GM12891 (cell line): ENCODE measurements at places on chromosomes 5 and 9.

- DNase-seq = no peak
These were observed 30.3 kb downstream of the VCP start for GRCh38 chr9:35042081-35042604.

GRCh38 chr9:85647571-85647970, 94.2 kb downstream of the AGTPBP1 start:
- DNase-seq = no peak

DNA sequence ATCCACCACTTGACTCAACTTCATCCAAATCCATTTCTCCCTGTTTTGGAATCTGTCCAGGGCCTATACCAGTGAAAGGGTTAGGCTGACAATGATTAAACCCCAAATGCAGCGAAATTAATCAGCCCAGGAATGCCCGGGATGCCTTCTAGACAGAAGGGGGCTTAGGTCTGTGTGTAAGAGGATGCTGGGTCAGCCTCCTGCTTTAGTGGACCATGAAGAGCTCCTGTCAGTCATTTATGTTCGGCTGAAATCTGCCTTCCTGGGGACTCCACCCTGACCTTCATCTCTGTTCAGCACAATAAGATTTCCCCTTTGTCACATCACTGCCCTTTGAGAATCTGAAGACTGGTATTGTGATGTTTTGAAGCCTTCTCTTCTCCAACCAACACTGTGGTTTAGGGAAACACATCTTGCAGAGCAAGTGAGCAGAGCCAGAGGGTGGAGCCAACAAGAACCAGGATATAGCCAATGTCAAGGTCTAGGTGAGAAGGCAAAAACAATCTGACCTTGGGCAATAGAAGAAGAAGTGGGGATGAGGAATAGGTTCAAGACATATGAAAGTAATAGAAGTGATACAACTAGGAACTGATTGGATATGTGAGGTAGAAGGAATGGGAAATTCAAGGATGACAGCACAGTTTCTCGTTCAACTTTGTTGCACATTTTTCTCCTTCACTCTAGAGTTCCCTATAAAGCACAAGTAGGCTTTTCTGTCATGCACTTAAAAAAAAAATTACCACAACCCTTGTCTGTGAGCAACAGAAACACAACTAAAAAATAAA, 234.4 kb downstream of the ARHGAP26 start:
- no peak for DNase-seq

- no peak for DNase-seq
These were observed 302.4 kb downstream of the GLIS3 start for GRCh38 chr9:3997492-3997891.

- no peak for DNase-seq
These were observed 6.2 kb downstream of the DCANP1 start for GRCh38 chr5:135440916-135441315.

DNA sequence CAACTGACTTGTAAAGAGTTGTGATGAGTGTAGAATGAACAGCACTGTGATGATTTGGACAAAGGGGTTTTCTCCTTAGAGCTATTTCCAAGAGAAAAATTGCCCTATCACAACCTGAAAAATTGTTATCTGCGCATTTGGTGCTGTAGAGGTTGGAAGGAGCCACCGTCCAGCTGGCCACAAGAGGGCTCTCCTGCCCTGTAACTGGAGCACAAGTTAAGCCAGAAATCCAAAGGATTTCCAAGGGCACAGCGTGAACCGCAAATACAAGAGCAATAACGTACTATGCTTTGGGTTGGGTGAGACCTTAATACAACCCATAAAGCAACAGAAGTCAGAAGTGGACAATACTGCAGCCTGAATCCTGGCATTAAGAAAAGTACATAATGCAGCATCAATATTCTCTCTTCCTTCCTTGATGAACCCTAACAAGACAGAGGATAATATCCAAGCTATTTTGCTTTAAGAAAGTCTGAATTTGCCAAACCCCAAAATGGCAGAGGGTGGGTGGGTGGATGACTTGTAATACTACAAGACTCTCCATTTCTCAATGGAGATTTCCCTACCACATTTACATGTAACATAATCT, 56.8 kb upstream of the SMIM32 start:
- DNase-seq = peak; percentile 12

GRCh38 chr5:92687821-92688722, 892.9 kb downstream of the NR2F1-AS1 start:
- no peak for DNase-seq

- no peak for DNase-seq
These were observed 235.7 kb downstream of the ENC1 start for GRCh38 chr5:74404574-74405508.

GRCh38 chr5:61806491-61807020, 474.5 kb downstream of the ZSWIM6 start:
- DNase-seq = no peak

- no peak for DNase-seq
These were observed 201.5 kb downstream of the AUH start for GRCh38 chr9:91160181-91160580.

DNA sequence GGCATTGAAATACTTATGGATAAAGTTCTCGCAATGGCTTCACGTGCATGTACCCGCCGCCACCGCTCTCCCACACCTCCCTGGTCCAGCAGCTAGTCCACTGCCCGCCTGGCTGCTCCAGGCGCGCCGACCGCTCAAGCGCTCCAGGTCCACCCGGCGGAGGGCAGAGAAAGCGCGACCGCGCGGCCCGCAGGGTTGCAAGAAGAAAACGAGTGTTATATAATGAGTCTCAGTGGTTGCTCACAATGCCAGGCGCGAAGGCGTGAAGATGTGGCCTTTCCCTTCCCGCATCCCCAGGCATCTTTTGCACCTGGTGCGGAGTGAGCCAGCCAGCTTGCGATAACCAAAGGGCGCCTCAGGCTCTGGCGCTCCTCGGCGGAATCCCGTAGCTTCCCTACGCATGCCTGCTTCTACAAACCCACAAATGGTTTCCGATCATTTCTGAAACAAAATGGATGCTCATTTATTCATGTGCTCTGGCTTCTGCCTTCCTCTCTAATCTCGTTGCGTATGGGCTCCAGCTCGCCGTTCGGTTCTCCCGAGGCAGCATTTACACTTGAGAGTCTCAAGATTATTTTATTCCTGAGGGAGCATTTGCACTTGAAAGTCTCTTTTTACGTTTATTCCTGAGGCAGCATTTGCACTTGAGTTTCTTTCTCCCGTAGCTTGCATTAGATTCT, 25.7 kb downstream of the CDKN2A start:
- DNase-seq = no peak

DNA sequence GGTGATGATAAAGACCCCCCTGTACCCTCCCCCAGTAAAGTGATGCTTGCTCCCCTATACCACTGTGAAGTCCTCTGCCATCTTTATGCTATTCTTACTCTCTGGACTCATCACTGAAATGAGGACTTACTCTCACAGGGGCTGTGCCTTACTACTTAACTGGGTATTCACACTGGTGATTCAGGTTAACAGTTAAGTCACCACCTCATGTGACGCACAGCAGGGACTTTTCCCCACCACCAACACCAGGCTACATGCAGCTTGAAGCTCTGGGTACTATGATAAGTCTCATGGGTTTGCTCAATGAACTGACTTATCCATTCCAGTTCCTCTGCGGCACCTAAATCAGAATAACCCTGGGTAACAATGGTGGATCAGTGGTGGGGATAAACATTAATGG, 163.7 kb downstream of the ELAVL2 start:
- no peak for DNase-seq

GRCh38 chr5:864492-865167, 13.8 kb upstream of the ZDHHC11 start:
- DNase-seq = no peak

DNA sequence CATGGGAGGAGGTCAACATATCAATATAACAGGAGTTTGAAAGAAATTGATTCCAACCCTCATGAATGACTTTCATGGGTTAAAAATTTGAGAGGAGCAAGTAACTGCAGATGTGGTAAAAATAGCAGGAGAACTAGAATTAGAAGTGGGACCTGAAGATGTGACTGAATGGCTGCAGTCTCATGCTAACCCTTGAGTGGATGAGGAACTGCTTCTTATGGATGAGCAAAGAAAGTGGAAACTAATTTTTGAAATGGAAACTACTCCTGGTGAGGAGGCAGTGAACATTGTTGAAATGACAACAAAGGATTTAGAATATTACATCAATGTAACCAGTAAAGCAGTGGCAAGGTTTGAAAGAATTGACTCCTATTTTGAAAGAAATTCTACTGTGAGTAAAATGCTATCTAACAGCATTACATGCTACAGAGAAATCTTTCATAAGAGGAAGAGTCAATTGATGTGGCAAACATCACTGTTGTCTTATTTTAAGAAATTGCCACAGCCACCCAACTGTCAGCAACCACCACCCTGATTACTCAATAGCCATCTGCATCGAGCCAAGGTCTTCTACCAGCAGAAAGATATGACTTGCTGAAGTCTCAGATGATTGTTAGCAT, 1683.2 kb downstream of the MAT2B start:
- DNase-seq = no peak

DNA sequence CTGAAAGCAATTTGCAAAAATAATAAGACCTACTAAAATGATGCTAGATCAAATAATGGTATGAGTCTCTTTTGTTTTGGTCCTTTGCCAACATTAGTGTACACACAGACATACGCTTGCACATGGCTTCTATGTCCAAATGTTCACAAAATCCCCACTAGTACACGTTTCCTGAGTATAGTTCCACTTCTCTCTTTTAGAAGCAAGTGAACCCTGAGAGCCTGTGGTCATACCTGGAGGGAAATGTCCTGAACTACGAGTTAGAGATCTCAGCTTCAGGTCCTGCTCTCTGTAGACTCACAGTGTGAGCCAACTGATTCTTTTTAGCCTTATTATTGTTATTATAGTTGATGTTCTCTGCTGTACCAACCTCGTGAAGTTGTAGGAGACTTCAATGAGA, 47.3 kb upstream of the ACTBL2 start:
- no peak for DNase-seq

GRCh38 chr5:123204251-123204650, 115.2 kb downstream of the PRDM6 start:
- no peak for DNase-seq

DNA sequence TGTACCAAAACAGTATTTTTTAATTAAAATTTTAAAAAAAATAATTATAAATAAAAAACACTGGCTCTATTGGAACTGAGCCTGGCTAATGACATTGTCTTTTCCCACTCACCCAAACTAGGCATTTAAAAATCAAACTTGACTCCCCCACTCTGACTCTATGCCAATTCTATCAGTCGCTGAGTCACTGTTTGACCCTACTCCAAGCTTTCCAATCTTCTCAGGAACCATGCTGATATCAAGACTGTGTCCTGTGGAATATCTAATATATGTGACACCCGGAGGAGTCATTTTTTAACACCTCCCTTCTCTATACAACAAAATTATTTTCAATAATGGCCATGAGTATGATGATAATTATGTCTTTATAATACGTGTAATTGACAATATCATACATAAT, 171.6 kb upstream of the RASEF start:
- DNase-seq = no peak

GRCh38 chr9:6630502-6631206, 14.9 kb downstream of the GLDC start:
- DNase-seq = no peak

DNA sequence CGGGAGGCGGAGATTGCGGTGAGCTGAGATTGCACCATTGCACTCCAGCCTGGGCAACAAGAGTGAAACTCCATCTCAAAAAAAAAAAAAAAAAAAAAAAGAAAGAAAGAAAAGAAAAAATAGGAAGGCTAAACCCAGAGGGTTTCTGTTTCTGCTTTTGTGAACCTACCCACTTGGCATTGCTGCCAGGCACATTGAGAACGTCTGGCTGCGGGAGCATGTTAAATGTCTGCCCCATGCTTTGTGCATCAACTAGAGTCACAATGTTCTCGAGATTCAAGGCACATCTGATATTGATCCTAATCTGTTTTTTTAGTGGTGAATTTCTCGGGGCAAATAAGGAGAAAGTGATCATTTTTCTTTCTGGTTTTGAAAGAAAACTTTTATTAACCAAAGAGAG, 2.8 kb downstream of the SLC25A25 start:
- DNase-seq = no peak

- no peak for DNase-seq
These were observed 20.2 kb upstream of the TJP2 start for GRCh38 chr9:69153707-69154521.

DNA sequence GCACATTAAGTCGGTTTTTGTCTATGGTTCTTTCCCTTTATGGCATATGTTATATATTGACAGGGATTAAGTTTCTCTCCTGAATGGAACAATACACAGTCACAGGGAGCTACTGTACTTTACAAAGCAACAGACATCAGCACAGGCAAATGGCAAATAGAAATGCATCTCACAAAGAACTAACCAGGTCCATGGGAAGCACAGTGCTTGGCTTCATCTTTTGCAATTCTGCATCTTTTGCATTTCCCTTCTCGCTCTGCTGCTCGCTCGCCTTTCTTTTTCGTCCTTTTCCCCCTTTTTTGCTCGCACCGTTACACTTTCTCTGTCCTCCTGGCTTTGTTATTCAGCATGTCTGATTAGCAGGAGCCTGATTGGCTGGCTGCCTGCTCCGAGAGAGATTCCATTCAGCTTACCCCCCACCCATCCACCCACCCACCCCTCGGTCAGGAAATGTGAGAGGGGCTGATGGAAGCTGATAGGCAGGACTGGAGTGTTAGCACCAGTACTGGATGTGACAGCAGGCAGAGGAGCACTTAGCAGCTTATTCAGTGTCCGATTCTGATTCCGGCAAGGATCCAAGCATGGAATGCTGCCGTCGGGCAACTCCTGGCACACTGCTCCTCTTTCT, at the start of gene ADAMTSL1:
ADAMTSL1 (plus strand) TSS at position 502 of the 628 bp plus-strand sequence; CDS start at position 582, 80 bp downstream.
- DNase-seq = no peak

DNA sequence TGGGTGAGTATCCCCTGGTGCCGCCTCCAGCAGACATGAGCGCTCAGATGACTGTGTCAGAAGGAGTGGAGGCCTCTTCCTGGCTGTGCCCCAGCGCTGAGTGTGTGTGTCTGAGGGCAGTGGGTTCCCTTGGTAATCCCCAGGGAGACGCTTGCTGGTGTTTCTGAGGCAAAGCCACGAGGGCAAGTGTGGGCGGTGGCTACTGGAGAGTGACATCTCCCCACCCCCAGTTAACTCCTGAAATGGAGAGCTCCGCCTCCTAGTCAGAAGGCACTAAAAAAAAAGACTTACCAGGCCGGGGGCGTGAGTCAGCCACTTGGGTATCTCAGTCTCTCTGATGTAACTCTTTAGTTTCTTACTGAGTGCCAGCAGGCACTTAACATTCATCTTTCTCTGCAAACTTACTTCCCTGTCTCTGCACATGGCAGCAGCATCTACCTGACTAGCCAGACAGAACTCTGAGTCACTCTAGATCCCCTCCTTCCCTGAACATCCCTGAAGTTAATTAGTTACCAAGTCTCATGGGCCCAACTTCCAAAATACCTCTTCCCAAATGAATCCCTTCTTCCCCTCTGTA, 19.3 kb downstream of the ORM2 start:
- DNase-seq = peak; percentile 76

DNA sequence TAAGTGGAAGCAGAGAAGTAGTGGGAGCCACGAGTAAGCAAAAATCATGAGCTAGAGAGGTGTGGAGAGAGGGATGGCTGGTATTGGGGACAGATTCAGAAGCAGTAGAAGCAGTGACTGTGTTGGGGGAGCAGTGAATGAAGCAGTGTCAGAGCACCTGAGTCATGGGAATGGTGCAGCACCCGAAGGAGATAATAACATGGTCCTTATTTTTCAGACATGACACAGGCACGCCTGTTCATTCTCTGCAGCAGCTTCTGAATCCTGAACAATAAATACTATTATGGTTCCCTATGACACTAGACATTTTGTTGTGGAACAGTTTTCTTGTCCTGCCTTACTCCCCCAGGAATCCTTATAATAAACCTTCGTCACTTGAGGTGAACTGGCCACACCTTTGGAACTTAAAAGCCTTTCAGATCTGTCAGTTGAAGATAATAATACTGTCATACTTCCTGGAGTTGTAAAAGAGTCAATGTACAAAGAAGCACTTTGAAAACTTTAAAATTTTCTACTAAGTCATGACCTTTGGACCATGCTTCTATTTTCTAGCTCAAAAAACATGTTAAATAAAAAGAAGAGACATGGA, 7.0 kb upstream of the RASA1 start:
- no peak for DNase-seq
